Placental epithelial cell (primary cell): ENCODE measurements at places on chromosomes 16 and 17. TPM values are rescaled to one million over a fixed set of nuclear protein-coding genes. Genes with fewer than 3 reads are reported as not detected.

Gene NCOR1
- 55.4 and 174 TPM in 2 replicates for total RNA-seq

Gene WNT9B
- not detected in 2 replicates for total RNA-seq

Gene TMC7
- total RNA-seq, result 0.33 and 0.39 TPM in 2 replicates

Gene OSBPL7
- total RNA-seq, result 20.4 and 31.0 TPM in 2 replicates

Gene RPL23
- 684 and 1,544 TPM in 2 replicates for total RNA-seq
